ENCODE measurements at places on chromosomes 11 and 22.

GRCh38 chr11:47185305-47186075 lies 744 bp downstream of the PACSIN3 start:
- DNase-seq, result peak; percentile 61

DNA sequence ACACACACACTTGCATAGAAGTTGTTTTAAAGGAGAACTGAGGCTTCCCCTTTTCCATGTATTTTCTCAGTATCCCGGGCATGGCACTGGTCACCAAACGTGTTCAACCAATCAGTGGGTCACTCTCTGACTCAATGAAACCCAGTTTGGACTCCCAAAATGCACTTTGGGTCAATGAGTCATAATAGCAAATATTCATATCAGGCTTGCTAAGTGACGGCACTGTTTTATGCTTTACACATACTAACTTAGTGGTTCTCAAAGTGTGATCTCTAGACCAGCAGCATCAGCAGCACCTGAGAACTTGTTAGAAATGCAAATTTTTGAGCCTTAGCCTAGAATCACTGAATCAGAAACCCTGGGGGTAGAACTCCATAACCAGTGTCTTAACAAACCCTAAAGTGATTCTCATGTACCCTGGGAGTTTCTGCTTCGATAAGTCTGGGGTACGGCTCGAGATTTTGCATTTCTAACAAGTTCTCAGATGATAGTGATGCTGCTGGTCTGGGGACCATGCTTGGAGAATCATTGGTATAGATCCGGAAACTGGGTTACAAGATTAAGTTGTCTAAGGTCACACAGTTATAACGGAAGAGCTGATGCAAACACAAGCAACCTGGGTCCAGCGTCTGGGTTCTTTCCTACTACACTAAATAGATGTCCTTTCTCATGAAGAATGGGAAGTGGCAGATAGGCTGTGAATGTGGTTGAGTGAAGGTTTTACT lies 35.6 kb downstream of the ETS1 start:
- DNase-seq, result no peak

DNA sequence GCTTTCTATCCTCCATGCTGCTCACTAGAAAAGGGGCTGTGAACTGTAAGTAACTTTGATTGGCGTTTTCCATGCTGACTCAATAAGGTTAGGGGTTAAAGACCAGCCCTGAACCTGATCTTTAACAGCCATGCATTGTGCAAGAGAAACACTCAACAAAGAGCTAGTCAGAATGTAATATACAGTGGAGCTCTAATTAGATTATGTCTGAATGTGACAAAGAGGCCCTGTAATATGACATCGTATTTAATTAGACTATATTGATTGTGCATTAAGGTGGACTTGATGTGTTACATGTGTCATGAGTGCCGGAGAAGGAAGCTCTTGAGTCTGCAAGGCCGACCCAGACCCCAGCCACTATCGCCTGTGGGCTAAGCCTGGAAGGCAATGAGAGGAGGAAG lies 70.5 kb downstream of the PKNOX2 start:
- DNase-seq, result peak; percentile 16

GRCh38 chr22:27996981-27997380 lies 77.9 kb upstream of the PITPNB start:
- DNase-seq, result peak; percentile 63

Measured in aorta (tissue), 5 donors.